ENCODE measurements at places on chromosomes 7 and 10.

DNA sequence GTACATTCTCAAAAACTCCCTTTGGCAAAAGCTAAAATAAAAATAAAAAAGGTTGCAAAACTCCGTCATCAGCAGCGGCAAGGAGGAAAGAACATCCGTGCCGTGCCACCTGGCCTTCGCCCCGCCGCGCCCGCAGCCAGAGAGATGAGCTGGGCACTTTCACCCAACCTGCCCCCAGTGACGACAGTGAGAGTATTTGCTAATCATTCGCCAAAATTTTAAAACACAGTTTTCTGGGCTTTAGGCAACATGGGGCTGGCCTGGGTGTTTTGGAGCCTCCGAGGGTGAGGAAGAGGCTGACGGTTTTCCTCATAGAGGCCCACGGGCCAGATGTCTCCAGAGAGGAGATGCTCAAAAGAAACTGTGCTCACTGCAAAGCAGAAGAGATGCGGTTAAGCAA is 128.2 kb downstream of the PRKAG2 start:
- DNase-seq: no peak

DNA sequence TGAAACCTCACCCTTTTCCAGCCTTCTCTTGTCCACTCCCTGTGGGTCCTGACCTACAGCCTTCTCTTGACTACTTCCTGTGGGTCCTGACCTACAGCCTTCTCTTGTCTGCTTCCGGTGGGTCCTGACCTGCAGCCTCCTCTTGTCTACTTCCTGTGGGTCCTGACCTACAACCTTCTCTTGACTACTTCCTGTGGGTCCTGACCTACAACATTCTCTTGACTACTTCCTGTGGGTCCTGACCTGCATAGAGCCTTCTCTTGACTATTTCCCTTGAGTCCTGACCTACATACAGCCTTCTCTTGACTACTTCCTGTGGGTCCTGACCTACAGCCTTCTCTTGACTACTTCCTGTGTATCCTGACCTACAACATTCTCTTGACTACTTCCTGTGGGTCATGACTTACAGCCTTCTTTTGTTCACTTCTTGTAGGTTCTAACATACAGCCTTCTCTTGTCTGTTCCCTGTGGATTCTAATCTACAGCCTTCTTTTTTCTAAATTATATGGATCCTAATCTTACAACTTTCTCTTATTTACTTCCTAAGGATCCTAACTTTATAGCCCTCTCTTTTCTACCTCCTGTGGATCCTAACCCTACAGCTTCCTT is 36.5 kb downstream of the C10orf71 start:
- no peak for DNase-seq

DNA sequence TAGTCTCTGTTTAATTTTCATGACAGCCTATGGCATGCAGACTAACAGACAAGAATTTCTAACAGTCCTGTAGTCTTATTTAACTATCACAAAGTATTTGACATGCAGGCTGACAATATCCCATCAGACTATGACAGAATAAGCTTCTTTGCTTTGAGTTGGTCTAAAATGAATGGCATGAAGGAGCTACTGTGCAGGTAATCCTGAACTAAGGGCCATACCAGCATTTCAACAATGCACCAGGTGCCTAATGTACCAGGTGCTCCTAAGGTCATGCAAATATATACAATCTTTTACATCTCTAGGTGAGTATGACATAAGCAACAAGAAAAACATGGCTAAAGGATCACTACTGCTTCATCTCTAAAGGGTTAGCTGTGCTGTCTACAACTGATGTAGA is 13.6 kb upstream of the MSS51 start:
- no peak for DNase-seq

- DNase-seq: no peak
These were observed 49.5 kb downstream of the ASAH2B start for GRCh38 chr10:50788951-50789945.

DNA sequence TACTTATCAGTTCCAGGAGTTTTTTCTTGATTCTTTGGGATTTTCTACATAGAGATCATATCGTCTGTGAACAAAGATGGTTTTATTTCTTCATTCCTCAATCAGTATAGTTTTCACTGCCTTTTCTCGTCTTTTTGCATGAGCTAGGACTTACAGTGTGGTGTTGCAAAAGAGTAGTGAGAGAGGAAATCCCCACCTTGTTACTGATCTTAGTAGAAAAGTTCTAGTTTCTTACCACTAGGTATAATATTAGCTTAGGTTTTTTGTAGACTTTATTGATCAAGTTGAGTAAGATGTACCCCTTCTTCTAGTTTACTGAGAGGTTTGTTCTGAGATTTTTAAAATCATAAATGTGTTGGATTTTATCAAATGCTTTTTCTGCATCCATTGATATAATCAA is 123.3 kb downstream of the TMEM26 start:
- DNase-seq: no peak

Measured in right renal pelvis (tissue), 4 donors.